AG04449 (cell line): ENCODE measurements at places on chromosomes 11 and 22.

GRCh38 chr11:126431401-126432064, 76.0 kb downstream of the ST3GAL4 start:
- DNase-seq, result peak; percentile 21

DNA sequence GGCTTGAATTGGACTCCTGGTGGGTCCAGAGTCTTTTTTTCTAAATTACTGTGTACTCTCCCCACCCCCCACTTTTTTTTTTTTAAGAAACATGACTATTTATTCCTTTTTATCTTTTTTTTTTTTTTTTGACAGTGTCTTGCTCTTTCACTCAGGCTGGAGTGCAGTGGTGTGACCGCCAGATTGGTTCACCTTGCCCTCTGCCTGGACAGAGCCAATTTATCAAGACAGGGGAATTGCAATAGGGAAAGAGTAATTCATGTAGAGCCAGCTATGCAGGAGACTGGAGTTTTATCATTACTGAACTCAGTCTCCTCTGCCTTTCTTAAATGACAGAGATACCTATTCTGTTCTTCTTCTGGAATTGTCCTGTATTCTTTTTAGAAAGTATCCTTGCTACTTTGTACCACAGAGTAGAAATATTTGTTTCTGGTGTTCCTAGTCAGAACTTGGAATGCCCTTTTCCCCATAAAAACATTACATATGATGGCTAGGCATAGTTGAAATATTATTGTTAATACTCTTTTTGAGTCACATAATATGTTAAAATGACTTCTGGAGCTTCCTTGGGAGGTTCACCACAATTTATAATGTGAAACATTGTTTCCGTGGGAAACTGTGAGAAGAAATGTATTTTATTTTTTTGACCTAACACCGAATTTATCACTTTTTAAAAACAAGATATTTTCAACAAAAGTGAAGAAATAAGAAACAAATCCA, 95.6 kb downstream of the UVRAG start:
- DNase-seq, result no peak

DNA sequence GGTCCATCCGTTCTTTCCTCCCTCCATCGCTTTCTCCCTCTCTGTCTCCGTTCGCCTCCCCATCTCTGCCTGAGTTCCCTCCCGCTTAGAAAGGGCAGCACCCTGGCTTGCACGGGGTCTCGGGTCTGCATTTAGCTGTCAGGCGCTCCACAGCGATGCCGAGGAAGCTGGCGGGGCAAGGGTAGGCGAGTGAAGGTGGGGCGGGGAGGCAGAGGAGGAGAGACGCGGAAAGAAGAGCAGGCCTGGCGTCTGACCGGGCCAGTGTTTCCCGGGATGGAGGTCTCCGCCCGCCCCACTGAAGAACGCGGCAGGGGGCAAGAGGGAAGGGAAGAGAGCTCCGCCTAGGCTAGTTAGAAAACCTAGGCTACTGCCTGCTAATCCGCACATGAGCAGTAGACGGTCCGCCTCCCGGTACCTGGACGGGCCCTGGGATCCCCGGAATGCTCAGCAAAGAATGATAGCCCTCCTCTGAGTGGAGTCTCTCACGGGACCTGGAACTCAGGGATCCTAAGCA, 3922.5 kb upstream of the OR11H1 start:
- DNase-seq, result no peak

- no peak for DNase-seq
Observed at GRCh38 chr22:38346506-38346905, 29.3 kb upstream of the CSNK1E start.
